ENCODE measurements at places on chromosomes 4 and X. TPM values are rescaled to one million over a fixed set of nuclear protein-coding genes. Genes with fewer than 3 reads are reported as not detected.

DNA sequence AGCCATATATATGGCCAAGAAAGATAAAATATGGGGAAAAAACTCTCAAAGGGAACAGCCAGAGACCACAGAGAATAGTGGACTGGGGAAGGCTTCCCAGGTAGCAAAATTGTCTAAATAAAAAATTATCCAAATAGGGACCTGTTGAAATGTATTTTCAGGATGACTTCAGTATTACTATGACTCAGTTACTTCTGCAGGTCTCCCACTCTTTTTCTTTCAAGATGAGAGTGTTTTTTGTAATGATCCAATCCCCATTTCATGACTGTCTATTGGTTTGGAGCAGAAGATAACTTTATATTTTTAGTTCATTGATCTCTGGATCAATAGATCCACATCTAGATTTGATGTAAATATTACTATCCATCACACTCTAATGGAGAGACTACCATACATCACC lies 372.1 kb upstream of the EMCN start:
- no peak for DNase-seq

The KLHL13 gene
- polyA plus RNA-seq: 102 TPM

The UGT2B11 gene
- polyA plus RNA-seq: 2.4 TPM

GRCh38 chr4:158895797-158896576 lies 127.2 kb downstream of the FNIP2 start:
- DNase-seq: no peak

DNA sequence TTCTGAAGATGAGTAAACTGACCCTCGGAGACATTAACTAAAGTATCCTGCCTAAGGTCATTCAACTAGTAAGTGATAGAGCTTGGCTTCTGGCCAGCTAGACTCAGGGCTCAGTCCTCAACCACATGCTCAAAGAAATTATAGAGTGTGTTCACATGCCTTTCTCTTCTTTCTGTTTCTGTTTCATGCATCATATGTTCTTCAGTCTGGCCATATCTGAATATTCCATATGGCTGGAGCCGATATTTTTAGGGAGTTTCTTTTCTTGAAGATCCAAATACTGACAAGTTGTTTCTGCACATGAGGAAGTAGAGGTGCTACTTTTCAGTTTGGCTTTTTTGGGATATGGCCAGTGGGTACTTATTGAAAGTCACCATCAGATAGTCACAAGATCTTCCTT lies 44.9 kb downstream of the MMRN1 start:
- no peak for DNase-seq

DNA sequence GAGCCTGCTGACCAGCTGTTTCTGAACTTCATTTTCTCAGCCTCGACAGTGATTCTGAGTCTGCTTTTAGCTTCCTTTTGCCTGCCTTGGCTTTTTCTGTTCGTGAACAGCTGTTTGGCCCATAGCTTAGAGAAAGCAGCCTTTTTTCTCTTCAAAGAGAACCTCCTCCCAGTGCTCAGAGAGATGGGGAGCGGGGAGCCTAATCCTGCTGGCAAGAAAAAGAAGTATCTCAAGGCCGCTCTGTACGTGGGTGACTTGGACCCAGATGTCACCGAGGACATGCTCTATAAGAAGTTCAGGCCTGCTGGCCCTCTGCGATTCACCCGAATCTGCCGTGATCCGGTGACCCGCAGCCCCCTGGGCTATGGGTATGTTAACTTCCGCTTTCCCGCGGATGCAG lies 756 bp downstream of the PABPC5 start:
- DNase-seq: peak; percentile 11

DNA sequence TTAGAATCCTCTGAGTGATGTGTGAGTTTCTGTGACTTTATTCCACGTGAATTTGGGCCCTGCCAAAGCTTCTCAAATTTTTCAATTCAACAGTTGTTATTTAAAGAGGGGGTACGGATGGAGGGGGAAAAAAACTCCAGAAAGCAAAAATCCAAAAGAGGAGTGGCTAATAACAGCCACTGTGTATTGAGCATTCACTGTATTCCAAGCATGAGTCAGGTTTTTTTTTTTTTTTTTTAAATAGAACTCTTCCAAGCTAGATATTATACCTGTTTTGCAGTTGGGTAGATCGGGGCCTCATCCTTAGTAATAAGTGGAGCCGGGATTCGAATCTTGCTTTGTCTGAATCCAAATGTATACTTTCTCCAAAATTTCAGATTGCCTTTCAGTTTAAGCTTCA lies 6.4 kb upstream of the RHOH start:
- DNase-seq: no peak

DNA sequence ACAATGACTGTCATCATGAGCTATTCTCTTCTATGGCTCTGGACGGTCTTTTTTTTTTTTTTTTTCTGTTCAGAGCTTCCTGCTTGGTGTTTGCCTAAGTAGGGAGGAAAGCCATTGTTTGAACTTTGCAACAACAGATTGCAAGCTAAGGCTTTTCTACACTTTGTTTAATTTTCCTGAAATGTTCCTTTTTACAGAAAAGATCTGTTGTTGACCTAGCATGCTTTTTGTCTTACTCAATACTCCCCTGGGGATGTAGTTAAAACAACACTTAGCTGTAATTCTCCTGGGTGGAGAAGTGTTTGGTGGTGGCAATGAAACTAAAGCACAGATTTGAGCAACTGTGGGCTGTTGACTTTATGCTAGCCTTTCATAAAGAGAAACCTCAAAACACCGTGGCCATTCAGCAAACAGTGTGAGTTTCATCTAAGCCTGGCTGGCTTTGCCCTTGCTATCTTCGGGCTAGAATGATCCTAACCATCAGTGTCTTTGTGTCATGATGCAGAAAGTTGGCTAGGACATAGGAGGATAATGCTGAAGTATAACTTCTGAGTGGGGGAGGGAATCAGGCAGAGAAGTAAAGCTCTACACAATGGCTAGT lies 110.5 kb downstream of the ANXA3 start:
- DNase-seq: no peak

GRCh38 chr4:24482871-24483270 lies 101.5 kb downstream of the DHX15 start:
- DNase-seq: no peak

DNA sequence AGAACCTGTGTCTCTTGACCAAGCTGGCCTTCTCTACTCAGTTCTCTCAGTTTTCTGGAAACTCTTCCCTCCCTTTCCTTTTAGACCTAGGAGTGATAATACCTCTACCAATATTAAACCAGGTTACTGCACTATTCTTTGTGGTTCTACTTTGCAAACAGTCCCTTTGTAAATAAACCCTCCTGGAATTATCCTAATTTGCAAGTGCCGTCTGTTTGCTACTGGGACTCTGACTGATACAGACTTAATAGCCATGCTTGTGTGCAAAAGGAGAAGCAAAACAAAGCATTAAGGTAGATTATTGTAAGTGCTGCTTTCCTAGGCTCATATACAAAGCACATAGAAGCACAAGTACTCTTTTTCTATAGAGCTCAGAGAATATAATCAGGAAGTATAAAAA lies 507.0 kb downstream of the INPP4B start:
- DNase-seq: no peak

- no peak for DNase-seq
Observed at GRCh38 chr4:5199912-5200311, 148.6 kb downstream of the STK32B start.

The NAP1L2 gene
- 2.2 TPM for polyA plus RNA-seq

The OTUD6A gene
- 0.09 TPM for polyA plus RNA-seq

- DNase-seq: no peak
Observed at GRCh38 chr4:63396269-63396668, 1013.0 kb downstream of the TECRL start.

DNA sequence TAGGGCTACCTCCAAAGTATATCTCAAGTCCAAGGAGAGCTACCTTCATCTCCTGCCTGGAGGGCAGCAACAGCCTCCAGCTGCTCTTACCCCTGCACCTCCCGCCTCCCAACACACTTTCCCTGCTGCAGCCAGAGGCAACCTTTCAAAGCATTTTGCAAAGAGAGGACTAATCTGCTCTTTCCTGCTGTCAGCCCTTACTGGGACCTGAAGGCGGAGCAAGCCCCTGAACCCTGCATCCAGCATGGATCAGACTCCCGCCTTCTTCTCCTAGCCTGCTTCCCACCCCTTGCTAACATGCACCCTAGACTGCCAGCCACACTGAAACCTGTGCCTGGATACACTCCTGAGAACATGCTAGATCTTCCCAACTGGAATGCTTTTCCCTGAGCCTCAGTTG lies 37.7 kb upstream of the VMA21 start:
- no peak for DNase-seq

DNA sequence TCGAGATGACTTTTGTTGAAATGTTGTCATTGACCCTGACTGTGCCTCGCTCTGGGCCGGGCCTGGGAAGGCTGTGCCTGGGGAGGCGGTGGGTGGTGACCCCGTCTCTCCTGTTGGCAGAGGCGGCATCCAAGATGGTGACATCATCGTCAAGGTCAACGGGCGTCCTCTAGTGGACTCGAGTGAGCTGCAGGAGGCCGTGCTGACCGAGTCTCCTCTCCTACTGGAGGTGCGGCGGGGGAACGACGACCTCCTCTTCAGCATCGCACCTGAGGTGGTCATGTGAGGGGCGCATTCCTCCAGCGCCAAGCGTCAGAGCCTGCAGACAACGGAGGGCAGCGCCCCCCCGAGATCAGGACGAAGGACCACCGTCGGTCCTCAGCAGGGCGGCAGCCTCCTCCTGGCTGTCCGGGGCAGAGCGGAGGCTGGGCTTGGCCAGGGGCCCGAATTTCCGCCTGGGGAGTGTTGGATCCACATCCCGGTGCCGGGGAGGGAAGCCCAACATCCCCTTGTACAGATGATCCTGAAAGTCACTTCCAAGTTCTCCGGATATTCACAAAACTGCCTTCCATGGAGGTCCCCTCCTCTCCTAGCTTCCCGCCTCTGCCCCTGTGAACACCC lies 36.4 kb downstream of the HTRA3 start:
- no peak for DNase-seq

The MCTS1 gene
- 50.9 TPM for polyA plus RNA-seq

- DNase-seq: no peak
Observed at GRCh38 chrX:2708592-2709188, 17.6 kb downstream of the CD99 start.

- no peak for DNase-seq
Observed at GRCh38 chr4:68346461-68346860, 3.4 kb downstream of the YTHDC1 start.

- no peak for DNase-seq
Observed at GRCh38 chrX:34332334-34332733, 200.2 kb upstream of the FAM47A start.

The FAM200B gene
- 66.7 TPM for polyA plus RNA-seq

DNA sequence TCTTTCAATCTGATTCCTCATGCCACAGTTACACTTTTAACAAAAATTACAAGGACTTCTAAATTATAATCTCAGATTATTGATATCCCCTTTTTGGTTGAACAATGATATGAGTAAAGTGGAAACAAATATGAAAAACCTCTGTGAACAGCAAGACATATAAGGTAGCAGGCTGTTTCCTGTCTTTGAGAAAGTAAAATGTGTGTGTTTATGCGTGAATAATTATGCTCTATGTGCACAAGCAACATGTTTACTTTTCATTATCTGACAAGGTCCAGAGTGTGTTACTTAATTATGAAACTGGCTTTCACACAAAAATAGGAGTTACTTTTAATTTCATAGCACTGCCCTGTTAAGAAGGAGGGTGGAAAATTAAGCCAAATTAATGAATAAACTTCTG lies 43.1 kb downstream of the DDIT4L start:
- no peak for DNase-seq

- no peak for DNase-seq
Observed at GRCh38 chr4:167587361-167587760, 353.1 kb upstream of the SPOCK3 start.

DNA sequence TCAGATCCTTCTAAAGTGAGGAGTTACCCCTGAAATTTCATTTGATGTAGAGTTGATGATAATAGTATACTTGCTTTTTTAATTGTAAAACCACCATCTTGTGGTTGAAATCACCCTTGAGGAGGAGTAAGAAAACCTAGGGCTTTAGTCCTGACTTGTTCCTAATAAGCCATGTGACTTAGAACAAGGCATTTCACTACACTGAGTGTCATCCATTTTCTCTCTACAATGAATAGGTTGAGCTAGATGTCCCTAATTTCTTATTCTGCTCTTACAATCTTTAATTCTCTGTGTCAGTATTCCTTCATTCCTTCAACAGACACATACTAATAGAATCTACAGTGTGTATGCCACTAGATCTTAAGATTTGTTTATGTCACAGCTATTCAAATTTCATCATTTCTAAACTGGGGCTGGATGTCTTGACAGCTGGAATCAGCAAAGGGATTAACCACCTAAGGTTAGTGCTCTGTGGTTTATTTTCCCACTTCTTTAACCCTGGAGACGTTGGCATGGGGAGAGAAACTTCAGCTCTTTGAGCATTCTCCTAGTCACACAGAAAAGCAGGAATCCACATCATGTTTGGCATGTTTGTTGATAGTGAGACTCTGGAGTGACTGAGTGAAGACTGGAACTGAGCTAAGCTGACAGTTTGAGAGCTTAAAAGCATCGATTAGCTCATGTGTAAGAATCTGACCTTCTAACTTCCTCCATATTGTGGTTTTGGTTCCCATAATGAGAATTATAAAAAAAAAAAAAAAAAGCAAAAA lies 246.3 kb downstream of the NDST4 start:
- no peak for DNase-seq

GRCh38 chrX:73812256-73812655 lies 249.3 kb downstream of the CHIC1 start:
- DNase-seq: no peak

DNA sequence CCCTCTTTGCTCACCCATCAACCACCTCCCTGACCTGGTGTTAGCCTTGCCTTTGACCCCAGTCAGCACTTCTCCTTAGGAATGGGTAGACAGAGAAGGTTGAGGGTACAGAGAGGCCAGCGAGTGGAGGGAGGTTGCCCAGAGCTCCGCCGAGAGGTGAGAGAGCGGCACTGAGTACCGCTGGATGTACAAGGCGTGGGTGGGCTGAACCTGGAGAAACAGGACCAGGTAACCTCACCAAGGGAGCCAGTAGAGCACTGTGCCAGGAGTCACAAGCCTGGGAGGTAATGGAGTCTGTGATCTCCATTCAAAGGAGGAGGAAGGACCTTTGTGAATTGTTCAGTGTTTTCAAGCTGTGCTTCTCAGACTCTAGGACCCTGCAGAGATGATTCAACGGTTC lies 256.2 kb downstream of the EVC2 start:
- DNase-seq: no peak

The FAM184B gene
- polyA plus RNA-seq: 0.48 TPM

GRCh38 chr4:170420255-170420693 lies 330.5 kb upstream of the AADAT start:
- DNase-seq: no peak

GRCh38 chr4:124111922-124112321 lies 600.6 kb downstream of the ANKRD50 start:
- DNase-seq: peak; percentile 43

The TMPRSS11D gene
- polyA plus RNA-seq: not detected

DNA sequence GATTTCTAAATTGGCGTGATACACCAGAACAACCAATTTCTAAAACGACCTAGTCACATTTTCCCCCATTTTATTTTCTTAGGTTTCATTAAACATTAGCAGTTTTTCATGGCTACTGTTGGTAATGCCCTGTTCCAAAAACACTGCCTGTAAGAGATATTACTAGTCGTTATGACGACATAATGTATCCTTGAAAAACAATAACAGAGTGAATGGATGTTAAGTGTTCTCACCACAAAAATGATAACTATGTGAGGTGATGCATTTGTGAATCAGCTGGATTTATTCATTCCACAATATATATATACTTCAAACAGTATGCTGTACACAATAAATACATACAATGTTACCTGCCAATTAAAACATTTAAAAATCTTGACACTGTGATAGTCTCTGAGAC lies 1147.6 kb upstream of the PCDH10 start:
- DNase-seq: no peak

- DNase-seq: no peak
Observed at GRCh38 chr4:54058171-54058570, 6.2 kb downstream of the CHIC2 start.

GRCh38 chr4:42470023-42470422 lies 72.7 kb downstream of the SHISA3 start:
- DNase-seq: no peak

GRCh38 chrX:39453889-39454621 lies 643.7 kb downstream of the BCOR start:
- DNase-seq: no peak
